ENCODE measurements at places on chromosomes 11 and 22. TPM values are rescaled to one million over a fixed set of nuclear protein-coding genes. Genes with fewer than 3 reads are reported as not detected.

DNA sequence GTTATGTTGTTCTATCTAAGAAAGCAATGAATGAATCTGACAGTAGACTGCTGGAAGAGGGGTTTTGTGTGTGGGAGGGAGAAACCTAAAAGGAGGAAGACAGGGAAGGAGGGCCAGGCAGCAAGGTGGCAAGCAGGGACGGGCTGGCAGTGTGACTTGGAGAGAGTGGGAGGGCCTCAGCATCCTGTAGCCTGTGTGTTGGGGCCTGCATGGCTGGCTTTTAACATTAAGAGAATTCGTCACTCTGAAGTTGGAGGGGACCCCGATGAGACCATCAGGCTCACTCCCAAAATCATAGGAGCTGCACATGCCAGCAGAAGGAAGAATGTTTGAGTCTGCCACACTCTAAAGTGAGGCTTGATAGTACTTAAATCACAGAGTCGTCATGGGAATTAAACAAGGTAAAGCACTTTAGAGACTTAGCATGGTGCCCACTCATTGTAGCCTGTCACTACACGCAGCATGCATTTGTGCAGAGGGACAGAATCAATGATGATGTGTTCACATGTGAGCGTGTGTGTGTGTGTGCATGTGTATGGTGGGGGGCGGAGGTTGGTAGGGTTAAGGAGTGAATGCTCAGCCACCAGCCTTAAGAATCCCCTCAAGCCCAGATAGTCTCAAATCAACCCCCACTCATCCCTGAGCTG lies 199.5 kb downstream of the TENM4 start:
- DNase-seq: no peak
- no peaks in the 10 kb centered on the region for H3K36me3 ChIP-seq
- H3K4me3 ChIP-seq: no peak overlapping the region
- no peaks in the 10 kb centered on the region for H3K4me1 ChIP-seq
- H3K27ac ChIP-seq: no peak overlapping the region

DNA sequence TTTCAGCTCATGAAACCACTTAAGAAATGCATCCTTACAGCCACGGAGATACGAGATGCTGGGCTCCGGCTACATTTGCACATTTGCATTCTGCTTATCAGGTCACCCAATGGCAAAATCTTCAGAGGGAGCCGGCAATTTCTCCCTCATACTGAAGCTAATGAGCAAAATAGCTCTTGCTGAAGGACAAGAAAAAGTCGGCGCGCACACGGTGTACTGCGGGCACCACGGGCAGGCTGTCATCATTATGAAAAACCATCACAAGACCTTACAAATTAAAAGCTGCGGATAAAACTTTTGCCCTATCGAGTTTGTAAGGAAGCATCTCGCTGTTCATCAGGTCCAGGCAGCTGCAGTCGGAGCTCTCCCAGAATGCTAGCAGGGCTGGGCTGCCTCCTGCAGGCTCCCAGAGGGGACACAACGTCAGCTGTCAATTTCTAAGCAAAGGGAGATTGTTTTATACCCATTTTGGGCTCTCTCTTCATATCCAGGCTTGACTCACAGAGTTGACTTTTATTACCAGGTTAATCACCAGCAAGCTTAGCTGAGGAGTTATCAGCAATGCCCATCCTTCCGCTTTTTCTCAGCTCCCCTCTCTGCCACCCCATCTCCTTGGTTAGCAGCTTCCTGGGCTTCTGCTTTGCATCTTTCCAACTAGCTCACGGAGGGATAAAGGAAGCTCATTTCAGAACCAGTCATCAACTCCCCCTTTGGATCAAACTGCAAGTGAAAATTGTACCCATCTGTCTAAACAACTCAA lies 375.1 kb downstream of the OPCML start:
- no peak overlapping the region for H3K27ac ChIP-seq
- H3K36me3 ChIP-seq: no peaks in the 10 kb centered on the region
- H3K4me1 ChIP-seq: no peaks in the 10 kb centered on the region
- H3K4me3 ChIP-seq: no peak overlapping the region

DNA sequence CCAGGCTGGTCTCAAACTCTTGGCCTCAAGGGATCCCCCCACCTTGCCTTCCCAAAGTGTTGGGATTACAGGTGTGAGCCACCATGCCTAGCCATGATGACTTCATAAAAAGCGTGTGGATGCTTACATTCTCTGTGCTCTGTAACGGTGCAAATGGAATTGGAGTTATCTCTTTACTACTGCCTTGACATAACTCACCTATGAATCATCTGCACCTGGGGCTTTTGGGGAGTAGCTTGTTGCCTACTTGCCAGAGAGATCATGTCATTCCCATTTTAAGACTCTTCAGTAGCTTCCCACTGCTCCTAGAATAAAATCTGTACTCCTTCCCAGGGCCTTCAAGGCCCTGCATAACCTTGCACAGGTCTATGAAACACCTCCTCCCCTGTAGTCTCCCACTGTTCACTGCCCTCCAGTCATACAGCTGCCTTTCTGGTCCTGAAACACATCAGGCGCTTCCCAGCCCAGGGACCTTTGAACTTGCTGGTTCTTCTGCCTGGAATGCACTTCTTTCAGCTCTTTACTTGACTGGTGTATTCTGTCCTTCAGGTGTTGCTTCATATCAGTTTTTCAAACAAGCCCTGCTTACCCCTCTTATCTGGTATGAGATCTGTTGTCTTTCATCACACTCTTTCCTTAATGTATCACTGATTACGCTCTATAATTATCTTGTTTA lies 19.6 kb upstream of the MOGAT2 start:
- no peak overlapping the region for H3K27ac ChIP-seq
- H3K36me3 ChIP-seq: no peaks in the 10 kb centered on the region
- H3K4me3 ChIP-seq: no peak overlapping the region
- no peak for DNase-seq
- H3K27me3 ChIP-seq: peaks cover 44% of the 10 kb centered on the region

DNA sequence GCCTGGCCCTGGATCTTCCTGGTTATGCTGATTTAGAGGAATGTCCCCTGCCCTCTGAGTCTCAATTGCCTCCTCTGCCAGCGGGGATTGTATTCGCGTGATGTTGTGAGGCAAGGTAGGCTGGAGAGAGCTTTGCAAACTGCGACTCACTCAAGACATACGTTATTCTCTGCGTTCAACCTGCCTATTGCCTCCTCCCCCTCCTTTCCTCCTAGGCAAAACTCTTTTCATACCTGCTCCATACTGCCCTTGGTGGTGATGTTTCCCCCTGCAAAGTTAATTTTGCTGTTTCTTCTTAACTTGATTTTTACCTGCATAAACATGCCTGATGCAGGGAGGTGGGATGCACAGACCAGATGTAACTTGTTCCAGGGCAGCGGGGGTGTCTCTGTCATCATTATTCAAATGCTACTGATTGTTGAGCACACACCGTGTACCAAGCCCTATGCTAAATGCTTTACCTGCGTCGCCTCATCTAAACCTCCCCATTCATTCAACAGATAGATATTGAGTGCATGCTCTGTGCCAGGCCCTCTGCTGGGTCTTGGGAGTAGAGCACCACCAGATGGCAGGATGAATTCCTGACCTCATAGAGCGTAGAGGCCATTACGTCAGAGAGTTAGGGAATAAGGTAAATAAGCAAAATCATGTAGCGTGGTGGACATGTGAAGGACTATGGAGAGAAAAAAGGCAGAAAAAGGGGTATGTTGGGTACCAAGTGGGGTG lies 29.0 kb downstream of the SGSM1 start:
- DNase-seq: peak; percentile 15
- no peak overlapping the region for H3K27ac ChIP-seq
- no peak overlapping the region for H3K4me3 ChIP-seq
- H3K27me3 ChIP-seq: no peaks in the 10 kb centered on the region

- no peak overlapping the region for H3K27ac ChIP-seq
- peaks cover 8% of the 10 kb centered on the region for H3K4me1 ChIP-seq
- H3K4me3 ChIP-seq: no peak overlapping the region
- no peak for DNase-seq
Observed at GRCh38 chr11:60765355-60765754, 8.7 kb downstream of the MS4A15 start.

DNA sequence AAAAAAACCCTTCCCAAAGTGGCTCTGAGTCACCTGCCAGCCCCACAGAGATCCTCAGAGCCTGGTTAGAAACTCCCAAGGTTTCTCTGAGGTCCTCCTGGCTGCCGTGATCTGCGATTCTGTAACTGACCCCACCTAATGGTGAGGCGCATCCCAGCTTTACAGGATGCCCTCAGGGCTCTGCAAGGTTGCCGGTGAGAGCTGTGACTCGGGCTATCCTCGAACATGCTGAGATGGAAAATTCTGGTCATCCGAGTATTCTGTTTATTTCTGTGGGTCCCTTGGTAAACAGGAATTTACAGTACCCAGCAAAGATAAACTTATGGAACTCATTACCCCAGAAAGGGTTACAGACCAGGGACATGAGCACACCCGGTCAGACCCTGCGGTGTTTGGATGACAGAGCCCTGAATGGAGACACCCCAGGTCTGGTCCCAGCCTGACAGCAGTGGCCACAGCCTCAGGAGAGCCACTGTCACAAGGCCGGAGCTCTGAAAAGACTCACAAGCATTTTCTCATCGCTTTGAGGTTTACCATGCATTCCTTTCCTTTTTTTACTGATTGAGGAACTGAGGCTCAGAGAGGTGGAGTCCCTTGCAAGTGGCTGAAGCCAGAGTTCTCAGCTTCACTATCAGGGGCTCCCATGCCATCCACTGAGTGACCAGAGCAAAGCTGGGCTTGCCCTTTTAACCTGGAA lies 22.2 kb downstream of the LIF start:
- H3K36me3 ChIP-seq: no peaks in the 10 kb centered on the region
- peaks cover 52% of the 10 kb centered on the region for H3K4me1 ChIP-seq
- H3K27ac ChIP-seq: no peak overlapping the region
- DNase-seq: peak; percentile 29
- H3K4me3 ChIP-seq: no peak overlapping the region

GRCh38 chr11:127898422-127899365 lies 688.7 kb downstream of the ETS1 start:
- no peak for DNase-seq
- H3K27ac ChIP-seq: no peak overlapping the region
- H3K27me3 ChIP-seq: peaks cover under 1% of the 10 kb centered on the region
- H3K36me3 ChIP-seq: no peaks in the 10 kb centered on the region
- H3K4me3 ChIP-seq: no peak overlapping the region

GRCh38 chr11:21707116-21707739 lies 485.7 kb upstream of the ANO5 start:
- no peaks in the 10 kb centered on the region for H3K27me3 ChIP-seq
- no peak overlapping the region for H3K27ac ChIP-seq
- no peaks in the 10 kb centered on the region for H3K36me3 ChIP-seq
- H3K4me3 ChIP-seq: no peak overlapping the region
- no peak for DNase-seq

DNA sequence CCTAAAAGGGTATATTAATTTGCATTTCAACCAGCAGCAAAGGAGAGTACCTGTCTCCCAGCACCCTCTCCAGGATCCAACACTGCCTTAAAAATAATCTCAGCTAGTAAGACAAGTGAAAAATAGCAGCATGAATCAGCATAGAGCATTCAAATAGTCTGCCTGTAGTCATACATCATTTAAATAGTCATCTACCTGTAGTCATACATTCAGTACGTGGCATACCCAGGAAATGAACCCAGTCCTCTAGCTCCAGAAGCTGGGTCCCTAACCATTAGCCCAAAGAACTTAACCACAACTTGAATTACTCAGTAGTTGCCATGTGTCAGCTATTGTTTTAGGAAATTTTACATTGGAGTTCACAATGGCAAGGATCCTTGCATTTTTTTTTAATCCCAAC lies 9.3 kb downstream of the TENM4 start:
- no peak overlapping the region for H3K27ac ChIP-seq
- H3K27me3 ChIP-seq: peaks cover 27% of the 10 kb centered on the region
- DNase-seq: no peak
- H3K4me1 ChIP-seq: no peaks in the 10 kb centered on the region
- no peak overlapping the region for H3K4me3 ChIP-seq

- no peak overlapping the region for H3K4me3 ChIP-seq
- H3K27ac ChIP-seq: no peak overlapping the region
- H3K27me3 ChIP-seq: peaks cover 6% of the 10 kb centered on the region
- H3K36me3 ChIP-seq: no peaks in the 10 kb centered on the region
- H3K4me1 ChIP-seq: no peaks in the 10 kb centered on the region
- no peak for DNase-seq
Observed at GRCh38 chr11:43523632-43524031, 156.9 kb upstream of the HSD17B12 start.

DNA sequence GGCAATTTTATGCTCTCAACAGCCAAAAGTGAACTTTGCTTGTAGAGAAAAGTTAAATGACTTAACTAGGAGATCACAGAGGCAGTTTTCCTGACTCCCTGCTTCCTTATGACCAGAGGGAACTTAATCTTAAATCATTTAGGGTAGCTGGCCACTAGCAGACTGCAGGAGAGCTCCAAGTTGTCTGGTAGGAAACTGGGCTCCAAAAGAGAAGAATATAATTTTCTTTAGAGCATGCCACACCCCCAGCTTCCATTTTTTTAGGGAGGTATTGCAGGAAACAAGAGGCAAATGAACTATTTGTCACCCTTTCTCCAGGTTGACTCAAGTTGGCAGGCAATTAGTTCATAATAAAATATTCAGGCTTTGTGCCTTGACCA lies 2.6 kb downstream of the METTL15 start:
- peak overlapping the region; percentile 91 for H3K27ac ChIP-seq
- H3K4me3 ChIP-seq: peak overlapping the region; percentile 98
- no peaks in the 10 kb centered on the region for H3K27me3 ChIP-seq
- DNase-seq: no peak
- peaks cover 35% of the 10 kb centered on the region for H3K4me1 ChIP-seq

- H3K4me3 ChIP-seq: peak overlapping the region; percentile 84
- H3K4me1 ChIP-seq: peaks cover 15% of the 10 kb centered on the region
- peak; percentile 63 for DNase-seq
Observed at GRCh38 chr11:59755701-59756557, 753 bp downstream of the STX3 start.

DNA sequence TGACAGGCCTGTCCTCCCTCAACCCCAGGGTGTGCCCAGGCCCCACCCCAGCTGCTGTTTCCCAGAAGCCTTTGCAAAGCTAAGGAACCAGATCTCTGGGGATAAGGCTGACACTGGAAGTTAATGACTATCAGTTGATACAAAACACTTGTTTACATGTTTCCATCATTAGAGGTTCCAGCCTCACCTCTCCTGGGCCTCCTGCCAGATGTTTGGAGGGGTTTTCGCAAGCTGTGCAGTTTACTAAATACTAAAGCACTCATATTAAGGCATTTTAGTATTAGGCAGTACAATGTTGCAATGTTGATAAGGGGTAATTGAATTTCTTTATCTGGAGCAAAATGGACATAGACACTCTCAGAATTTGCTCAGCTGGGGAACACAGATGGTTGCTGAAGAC lies 218.7 kb downstream of the INSC start:
- H3K4me1 ChIP-seq: no peaks in the 10 kb centered on the region
- no peak for DNase-seq
- no peaks in the 10 kb centered on the region for H3K27me3 ChIP-seq
- no peak overlapping the region for H3K4me3 ChIP-seq
- no peak overlapping the region for H3K27ac ChIP-seq

GRCh38 chr11:7640816-7641215 lies 32.5 kb downstream of the CYB5R2 start:
- no peak for DNase-seq
- no peaks in the 10 kb centered on the region for H3K4me1 ChIP-seq
- no peak overlapping the region for H3K27ac ChIP-seq
- no peaks in the 10 kb centered on the region for H3K27me3 ChIP-seq
- H3K36me3 ChIP-seq: peaks cover 17% of the 10 kb centered on the region
- no peak overlapping the region for H3K4me3 ChIP-seq

GRCh38 chr11:130227373-130227772 lies 67.8 kb downstream of the ST14 start:
- no peak overlapping the region for H3K27ac ChIP-seq
- DNase-seq: no peak
- no peaks in the 10 kb centered on the region for H3K27me3 ChIP-seq
- H3K4me1 ChIP-seq: peaks cover 4% of the 10 kb centered on the region
- peaks cover 7% of the 10 kb centered on the region for H3K36me3 ChIP-seq

Gene PHETA2
- 2.3 TPM for total RNA-seq

Gene SEC14L6
- not detected for total RNA-seq

Gene GTSE1
- total RNA-seq: 39.9 TPM

Gene CCT8L2
- not detected for total RNA-seq

Gene SLC15A3
- 9.6 TPM for total RNA-seq

Gene CATSPER1
- total RNA-seq: not detected

Gene ADM
- 14.4 TPM for total RNA-seq

Gene FOLR2
- total RNA-seq: not detected

All from activated CD4-positive, alpha-beta T cell treated with anti-CD3 and anti-CD28 coated beads for 36 hours (primary cell).